ENCODE measurements at places on chromosomes 4 and X.

GRCh38 chrX:2502668-2503519 is 2.1 kb upstream of the DHRSX start:
- no peak for DNase-seq

DNA sequence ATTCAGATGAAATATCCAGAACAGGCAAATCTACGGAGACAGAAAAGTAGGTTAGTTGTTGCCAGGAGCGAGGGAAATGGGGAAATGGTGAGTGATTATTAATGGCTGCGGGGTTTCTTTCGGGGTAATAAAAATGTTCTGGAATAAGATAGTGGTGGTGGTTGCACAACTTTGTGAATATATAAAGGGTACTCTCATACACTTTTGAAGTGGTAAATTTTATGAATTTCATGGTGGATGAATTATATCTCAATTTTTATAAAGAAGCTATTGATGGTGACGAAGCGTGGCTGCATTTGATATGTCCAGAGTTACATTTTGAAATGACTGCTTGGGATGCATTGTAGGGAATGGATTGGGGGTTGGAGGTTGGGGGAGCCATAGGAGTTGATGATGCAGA is 16.3 kb downstream of the FAM47E start:
- no peak for DNase-seq

GRCh38 chrX:49262603-49263002 is 1.9 kb downstream of the FOXP3 start:
- no peak for DNase-seq

DNA sequence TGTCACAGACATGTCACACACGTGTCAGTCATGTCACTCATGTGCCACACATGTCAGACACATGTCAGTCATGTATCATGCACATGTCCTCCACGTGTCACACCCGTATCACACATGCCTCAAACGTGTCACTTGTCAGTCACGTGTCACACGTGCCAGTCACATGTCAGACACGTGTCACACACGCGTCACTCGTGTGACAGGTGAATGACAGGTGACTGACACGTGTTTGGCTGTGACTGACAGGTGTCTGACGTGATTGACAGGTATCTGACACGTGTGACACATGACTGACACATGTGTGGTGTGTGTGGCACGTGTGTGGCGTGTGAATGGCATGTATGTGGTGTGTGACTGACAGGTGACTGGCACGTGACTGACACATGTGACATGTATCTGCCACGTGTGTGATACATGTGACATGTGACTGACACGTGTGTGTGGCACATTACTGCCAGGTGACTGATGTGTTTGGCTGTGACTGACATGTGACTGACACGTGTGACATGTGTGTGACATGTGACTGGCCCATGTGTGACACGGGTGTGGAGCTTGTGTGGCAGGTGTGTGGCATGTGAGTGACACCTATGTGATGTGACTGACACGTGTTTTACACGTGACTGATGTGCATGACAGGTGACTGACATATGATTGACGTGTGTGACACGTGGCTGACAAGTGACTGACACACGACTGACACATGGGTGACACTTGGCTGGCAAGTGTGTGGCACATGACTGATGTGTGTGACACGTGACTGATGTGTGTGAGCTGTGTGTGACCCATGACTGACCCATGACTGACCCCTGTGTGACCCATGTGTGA is 90.7 kb upstream of the GPC3 start:
- DNase-seq: no peak

DNA sequence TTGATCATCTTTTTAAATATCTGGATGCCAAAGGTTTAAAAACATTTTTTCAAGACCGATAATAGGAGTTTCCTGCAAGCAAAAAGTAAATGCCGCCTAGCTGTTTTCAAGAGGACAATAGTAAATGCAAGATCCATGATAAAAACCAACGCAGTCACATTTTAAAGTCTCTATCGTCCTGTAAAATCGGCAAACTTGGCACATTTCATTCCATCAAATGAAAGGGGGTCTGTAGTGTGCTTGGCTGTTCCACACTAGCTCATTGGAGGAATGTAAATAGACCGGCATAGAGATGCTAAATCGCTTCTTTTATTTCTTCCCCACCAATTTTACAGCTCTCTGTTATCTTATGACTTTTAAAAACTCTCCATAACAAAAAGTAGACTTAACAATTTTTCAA is 202.2 kb downstream of the NLGN4X start:
- no peak for DNase-seq

All from DMS79 treated with DMSO at 0.1 percent for 48 hours (cell line).